Pulmonary artery endothelial cell (primary cell): ENCODE measurements at places on chromosomes 11 and 22.
A peak's percentile ranks its signal among the peaks of the same experiment; 100 is the strongest.

GRCh38 chr22:49405590-49405989, 422.1 kb downstream of the BRD1 start:
- no peak for DNase-seq

DNA sequence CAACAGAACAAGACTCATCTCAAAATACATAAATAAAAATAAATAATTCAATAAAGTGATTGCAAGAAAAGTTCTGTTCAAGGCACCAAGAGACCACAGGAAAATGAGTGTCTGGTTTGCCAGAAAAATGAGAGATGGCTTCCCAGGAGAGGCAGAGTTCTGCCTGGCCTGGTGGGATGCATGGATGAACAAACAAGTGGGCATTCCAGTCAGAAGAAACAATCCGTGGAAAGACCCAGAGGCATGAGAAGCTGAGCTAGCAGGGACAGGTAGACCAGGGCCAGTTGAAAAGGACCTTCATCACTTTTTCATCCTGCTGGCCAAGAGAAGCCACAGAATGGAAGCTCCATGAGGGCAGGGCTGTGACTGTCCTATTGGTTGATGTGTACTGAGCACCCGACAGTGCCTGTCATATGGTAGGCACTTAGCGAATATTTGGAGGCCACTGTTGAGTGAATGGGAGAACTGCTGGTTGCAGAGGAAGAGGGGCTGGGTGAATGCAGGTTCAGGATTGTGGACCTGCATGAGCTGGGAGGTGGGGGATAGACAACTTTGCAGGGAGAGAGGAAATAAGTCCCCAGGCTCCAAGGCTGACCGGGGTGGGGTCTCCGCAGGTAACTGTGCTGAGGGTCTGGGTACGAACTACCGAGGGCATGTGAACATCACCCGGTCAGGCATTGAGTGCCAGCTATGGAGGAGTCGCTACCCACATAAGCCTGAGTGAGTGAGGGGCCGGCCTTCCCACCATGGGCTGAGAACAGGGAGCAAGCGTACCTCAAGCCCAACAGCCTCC, 3.7 kb downstream of the F2 start:
- DNase-seq, result no peak

- no peak for DNase-seq
These were observed 20.1 kb upstream of the CHORDC1 start for GRCh38 chr11:90242894-90243416.

DNA sequence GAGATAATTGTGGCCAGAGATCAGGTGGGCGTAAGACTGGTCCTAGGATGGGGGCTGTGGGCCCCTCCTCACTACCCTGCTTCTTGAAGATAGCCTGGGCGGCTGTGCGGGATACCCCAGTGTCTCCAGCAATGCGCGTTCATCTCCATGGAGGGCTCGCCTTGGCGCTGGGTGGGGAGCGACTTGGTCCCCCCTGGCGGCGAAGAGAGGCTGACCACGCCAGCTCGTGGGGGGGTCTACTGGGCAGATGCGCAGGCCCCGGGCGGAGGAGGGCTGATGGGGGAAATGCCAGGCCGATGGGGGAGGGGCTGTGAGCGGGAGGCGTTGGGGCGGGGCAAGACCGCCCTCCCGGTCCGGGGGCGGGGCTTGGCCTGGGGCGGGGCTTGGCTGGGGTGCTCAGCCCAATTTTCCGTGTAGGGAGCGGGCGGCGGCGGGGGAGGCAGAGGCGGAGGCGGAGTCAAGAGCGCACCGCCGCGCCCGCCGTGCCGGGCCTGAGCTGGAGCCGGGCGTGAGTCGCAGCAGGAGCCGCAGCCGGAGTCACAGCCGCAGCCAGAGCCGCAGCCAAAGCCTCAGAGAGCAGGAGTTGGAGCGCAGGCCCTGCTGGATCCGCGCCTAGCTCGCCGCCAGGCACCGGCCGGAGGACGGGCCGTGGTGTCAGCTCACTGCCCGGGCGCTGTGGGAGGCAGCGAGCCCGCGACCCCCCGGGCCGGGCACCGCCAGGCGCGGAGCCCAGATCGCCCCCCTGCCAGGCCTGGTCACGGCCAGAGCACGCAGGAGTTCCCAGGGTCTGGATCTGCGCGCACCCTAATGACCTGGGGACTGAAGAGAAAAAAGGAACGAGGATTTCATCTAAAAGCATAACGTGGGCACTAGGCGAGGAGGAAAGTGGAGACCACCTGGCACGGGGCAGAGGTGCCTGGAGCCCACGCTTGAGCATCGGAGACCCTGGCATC, at the start of gene SLC35E4:
TSS of gene SLC35E4 (plus strand) at position 509 of the 953 bp plus-strand sequence. CDS start 670 bp downstream, outside the sequence.
- peak; percentile 63 for DNase-seq

GRCh38 chr11:68373189-68373814, 60.9 kb downstream of the LRP5 start:
- DNase-seq, result no peak

GRCh38 chr11:13169709-13170108, 107.9 kb upstream of the BMAL1 start:
- no peak for DNase-seq

DNA sequence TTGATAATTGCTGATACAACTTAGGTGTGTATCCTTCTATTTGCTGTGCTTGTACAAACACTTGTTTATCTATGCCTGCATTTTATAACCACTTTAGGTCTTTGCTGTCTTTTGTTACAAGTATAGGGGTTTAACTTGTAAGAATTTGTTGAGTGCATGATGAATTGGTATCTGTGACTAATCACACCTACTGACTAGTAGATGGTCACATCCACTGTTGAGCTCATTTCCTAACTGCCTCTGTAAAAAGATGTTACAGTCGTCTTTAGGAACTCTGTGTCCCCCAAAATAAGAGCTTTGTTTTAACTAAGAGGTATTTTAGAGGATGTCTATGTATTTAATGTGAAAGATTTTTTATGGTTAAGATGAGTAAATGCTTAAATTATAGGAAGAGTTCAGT, 60.5 kb downstream of the HIPK3 start:
- no peak for DNase-seq

- DNase-seq, result peak; percentile 77
These were observed 33.2 kb downstream of the PPP2R1B start for GRCh38 chr11:111733016-111733415.

DNA sequence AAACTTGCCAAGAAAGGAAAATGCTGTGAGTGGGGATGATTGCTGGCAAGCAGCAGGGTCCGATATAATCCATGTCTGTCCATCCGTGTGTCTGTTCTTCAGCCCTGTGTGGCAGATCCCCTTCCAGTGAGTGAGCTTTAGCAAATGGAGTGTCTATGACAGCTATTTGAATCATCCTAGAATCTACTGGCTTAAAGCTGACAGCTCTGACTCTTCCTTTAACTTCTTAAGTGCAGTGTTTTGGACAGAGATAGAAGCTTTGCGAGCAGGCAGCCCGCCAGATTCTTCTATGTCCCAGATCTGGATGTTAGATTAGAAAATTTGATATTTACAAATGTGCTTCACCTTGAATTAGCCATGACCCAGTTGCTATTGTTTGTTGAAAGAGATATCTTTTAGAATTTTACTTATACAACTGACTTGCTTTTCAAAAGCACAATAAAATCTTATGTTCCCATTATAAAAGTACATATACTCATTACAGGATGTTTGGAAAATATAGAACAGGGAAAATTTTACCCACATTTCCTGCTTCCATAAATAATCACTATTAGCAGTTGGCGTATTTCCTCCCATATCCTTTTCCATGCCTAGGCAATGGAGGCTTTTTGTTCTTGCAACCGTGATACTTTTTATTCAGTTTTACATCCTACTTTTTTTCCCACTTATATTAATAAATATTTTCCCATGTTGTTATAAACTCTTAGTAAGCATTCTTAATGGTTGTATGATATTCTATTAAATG, 124.5 kb downstream of the COMMD9 start:
- DNase-seq, result no peak

- DNase-seq, result no peak
These were observed 3.8 kb downstream of the OSBPL5 start for GRCh38 chr11:3161309-3161708.

DNA sequence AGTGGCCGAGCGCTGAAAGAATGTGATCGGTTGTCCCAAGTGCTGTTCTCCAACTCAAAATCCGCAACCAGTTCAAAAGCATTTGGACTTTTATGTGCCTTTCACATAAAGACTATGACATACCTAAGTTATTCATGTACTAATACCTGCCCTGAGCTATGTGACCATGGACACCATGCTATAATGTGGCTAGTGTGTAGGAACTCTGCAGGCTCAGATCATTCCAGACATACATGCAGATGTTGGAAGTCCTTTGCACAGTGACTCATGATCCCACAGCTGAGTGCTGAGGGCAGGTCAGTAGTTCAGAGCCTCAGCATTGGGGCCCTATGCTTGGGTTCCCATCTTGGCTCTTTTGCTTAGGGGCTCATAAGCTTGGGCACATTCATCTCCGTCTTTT, 95.4 kb downstream of the IGLL1 start:
- no peak for DNase-seq

GRCh38 chr11:838441-839279, 3.7 kb downstream of the POLR2L start:
- no peak for DNase-seq

GRCh38 chr11:706957-707816, 1.2 kb downstream of the EPS8L2 start:
- DNase-seq, result no peak

GRCh38 chr11:75350743-75351540, 519 bp downstream of the ARRB1 start:
- no peak for DNase-seq

GRCh38 chr22:50739894-50740293, 1.9 kb downstream of the ACR start:
- DNase-seq, result no peak

- no peak for DNase-seq
These were observed 58.6 kb downstream of the UVRAG start for GRCh38 chr11:75873417-75874221.
